ENCODE measurements at places on chromosomes 2 and 18. TPM values are rescaled to one million over a fixed set of nuclear protein-coding genes. Genes with fewer than 3 reads are reported as not detected.

- DNase-seq = no peak
Observed at GRCh38 chr2:237652181-237652580, 24.8 kb downstream of the LRRFIP1 start.

The TPO gene
- not detected for total RNA-seq

- no peak for DNase-seq
Observed at GRCh38 chr2:63765117-63765516, 76.6 kb upstream of the UGP2 start.

DNA sequence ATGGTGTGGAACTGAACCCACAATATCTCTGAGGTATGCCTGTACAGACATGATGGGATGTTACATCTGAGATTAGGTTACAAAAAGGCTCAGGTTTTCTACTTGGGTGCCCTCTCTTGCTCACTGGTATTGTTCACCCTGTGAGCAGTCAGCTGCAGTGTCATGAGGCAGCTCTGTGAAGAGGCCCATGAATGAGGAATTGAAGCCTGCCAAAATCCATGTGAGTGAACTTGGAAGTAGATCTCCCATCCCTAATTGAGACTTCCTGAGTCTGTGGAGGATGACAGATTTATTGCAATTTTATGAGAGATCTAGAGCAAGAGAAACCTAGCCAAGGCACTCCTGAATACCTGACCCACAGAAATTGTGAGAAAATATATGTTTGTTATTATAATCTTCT is 404.9 kb upstream of the ZEB2 start:
- DNase-seq = no peak

GRCh38 chr2:53366543-53366942 is 401.1 kb upstream of the CHAC2 start:
- no peak for DNase-seq

DNA sequence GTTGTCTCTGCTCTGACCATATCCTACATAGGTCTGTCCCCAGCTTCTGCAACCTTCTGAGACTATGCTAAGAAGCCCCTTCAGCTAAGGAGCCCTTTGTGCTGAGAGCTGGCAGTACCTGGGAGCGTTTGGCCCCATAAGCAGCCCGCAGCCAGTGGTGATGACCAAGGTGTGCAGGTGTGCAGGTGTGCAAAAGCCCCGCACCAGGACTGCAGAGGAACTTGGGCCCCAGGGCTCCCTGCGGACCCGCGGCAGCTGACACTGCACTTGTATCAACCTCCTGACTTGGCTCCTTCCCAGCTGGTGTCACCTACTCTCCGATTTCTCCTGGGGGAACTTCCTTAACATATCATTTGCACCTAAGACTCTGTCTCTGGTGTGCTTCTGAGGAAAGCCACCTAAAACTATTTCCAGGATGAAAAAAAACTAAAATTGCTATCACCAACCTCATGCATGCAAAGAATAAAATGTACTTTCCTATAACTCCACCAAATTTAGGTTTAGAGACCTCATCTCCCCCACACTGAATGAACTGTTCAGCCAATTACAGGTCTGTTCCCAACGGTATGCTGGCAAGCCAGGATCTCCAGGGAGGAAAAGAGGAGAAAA is 16.1 kb upstream of the GNAL start:
- DNase-seq = no peak

DNA sequence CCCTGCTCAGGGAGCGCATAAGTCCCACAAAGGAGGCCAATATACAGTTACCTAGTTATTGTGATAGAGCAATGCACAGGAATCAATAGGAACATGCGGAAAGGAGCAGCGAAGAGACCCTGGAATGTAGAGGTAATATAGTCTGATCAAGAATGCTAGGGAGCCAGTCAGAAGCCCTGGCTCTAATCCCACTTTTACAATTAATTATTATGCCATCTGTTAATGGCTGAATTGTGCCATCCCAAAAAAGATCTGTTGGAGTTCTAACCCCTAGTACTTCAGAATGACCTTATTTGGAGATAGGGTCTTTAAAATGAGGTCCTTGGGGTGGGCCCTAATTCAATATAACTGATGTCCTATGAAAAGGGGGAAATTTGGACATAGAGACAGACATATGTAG is 7.7 kb upstream of the SPATS2L start:
- DNase-seq = no peak

- DNase-seq = peak; percentile 5
Observed at GRCh38 chr2:197954328-197954727, 149.9 kb downstream of the PLCL1 start.

DNA sequence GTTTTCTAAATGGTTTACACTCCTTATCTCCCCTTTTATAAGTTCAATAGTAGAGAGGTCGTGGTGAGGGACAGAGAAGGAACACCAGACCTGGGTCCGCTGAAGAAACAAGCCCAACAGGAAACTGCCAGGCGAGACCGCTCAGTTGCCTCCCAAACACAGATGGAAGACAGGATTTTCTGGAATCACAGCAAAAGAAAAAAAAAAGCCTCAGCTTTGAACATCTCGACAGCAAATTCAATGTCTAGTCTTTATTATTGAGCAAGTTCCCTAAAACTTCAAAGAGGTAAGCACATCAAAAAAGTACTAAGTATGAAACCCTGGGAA is 33.5 kb upstream of the GNAL start:
- DNase-seq = no peak

The GPC1 gene
- 1.9 TPM for total RNA-seq

The QPCT gene
- 3.9 TPM for total RNA-seq

DNA sequence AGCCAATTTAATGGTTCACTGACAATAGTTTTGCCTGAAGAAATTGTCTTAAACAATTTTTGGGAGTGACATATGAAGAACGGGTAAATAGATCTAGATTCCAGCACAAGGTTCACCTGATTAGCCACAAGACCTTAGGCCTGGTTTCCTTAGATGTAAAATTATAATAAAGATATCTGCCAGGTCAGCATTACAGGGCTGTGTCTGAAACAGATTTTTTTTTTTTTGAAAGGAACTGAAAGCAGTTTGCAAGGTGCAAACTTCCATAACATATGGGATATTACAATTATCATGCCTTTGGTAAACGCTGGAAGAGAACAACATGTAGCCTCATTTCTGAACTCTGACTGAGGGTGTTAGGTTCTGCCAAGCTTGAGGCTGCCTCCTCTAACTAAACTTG is 599.4 kb downstream of the ERBB4 start:
- no peak for DNase-seq

The FOXD4L1 gene
- 0.18 TPM for total RNA-seq

GRCh38 chr18:23181547-23181946 is 46.3 kb downstream of the CABLES1 start:
- DNase-seq = no peak
